Pons (tissue), 1 donor: ENCODE measurements at places on chromosomes 6 and 20.

GRCh38 chr20:5526516-5526915 is 209.8 kb upstream of the PROKR2 start:
- no peak for DNase-seq

- DNase-seq, result no peak
These were observed 12.6 kb upstream of the PBOV1 start for GRCh38 chr6:138230759-138231380.

GRCh38 chr6:117346142-117346930 is 79.4 kb downstream of the ROS1 start:
- peak; percentile 37 for DNase-seq

DNA sequence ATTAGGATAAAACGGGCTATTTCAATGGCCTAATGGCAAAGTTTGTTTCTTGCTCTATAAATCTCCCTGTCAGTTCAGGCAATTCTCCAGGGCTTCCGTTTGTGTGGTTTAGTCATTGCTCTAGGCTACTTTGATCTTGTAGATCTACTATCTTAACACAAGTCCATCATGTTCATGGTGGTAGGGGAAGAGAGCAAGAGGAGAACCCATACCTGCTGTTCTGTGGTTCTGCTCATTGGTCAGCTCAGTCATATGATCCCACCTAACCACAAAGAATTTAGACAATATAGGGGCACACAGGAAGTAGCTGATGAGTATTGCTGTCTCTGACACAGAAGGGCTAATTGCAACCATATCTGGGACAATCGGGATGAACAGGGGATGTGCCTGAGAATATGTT is 4.9 kb upstream of the DEK start:
- DNase-seq, result no peak

DNA sequence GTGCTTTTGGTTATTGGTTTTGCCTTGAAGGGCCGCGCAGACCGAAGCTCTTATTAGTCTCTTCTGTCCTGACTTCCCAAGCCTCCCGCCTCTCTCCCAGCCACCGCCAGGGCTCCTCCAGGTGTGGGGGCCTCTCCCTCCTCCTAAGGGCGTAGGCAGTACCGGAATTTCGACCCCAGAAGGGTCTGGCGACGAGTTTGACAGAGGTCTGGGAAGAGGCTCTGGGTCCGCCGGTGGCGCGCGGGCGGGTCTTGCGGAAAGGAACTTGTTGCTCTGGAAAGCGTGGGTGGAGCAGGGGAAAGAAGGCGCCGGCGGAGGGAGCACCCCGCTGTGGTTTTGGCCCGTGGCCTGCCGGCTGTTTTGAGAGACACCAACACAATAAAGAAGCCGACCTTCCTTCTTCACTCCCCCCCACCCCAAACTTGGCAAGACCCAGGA is 1.8 kb downstream of the PCSK2 start:
- no peak for DNase-seq

DNA sequence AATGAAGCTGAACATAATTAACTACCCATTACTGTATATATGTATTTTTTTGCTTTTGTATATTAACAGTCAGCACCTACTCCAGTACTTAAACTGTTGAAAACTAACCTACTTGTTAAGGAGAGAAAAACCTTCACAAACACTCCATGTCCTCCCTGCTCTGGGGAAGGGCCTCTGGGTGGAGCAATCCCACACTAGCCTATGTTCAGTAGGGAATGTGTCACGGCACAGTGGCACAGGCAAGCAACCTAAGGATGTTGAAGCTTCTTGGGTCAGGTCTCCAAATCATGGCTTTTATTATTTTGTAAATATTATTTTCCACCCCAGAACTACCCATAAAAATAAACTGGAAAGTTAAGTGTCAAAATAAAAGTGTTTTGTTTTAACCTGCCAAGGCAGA is 5.3 kb downstream of the MAN1A1 start:
- DNase-seq, result no peak

DNA sequence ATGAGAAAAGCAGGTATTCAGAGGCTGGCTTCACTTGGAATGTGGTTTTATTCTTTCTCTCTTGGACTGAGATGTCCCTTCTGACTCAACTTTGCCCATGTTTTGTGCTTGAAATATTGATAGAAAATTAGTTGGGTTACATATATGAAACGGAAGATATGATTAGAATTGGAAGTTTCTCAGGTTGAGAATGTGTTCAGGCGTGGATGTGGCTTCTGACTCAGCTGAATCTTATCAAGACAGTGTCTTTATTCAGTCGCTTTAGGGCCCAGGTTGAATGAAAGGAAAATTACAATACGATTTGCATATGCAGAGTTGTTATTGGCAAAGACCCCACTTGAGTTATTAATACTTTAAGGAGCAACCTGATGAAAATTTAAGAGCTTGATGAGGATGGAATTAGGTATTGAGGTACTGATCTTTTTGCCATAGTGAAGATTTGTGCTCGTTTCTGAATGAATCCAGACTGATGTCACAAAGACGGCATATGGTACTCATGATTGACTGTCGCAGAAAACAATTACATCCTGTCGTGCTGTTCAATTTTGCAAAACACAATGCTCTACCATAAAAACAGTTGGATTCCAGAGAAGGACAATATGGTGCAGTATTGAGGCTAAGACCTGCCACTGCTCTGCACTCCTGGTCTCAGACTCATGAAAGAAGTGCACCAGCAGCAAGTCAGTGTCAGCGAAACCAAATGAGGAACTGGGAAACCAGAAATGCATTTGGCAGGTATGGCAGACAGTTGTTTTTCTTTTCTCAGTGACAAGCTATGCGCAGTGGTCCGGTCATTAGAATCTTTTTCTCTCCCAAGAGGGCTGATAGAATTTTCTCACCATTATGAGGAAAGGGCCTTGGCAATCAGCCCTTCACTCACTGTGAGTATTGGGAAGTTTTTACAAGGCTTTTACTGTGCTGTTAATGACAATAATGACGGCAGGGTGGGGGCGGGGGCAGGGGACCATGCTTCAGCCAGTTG is 158.3 kb downstream of the DOK5 start:
- DNase-seq, result peak; percentile 19

DNA sequence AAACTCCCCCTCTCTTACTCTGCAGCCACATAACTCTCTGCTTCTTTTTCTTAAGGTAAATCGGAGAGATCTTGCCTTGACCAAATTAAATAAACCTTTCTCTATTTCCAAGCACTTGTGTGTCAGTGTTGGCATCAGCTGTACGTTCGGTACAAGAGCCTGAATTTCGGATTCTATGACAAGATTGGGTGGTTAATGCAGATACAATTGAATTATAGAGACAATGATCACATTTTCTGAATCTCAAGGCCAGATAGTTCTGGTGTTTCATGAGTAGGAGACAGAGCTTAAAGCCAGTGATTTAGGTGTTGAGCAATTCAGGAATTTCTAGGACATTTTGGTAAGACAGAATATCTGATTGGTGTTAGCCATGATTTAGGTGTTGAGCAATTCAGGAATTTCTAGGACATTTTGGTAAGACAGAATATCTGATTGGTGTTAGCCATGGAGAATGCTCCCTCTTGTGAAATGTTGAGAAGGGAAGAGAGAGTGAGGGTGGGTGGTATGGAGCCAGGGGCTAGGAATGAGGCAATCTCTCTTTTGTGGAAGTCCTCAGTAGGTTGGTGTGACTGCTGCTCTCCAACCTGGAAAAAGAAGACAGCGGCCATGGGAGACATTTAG is 5.1 kb downstream of the SPINT3 start:
- DNase-seq, result no peak

GRCh38 chr6:47437592-47437991 is 40.0 kb upstream of the CD2AP start:
- no peak for DNase-seq

DNA sequence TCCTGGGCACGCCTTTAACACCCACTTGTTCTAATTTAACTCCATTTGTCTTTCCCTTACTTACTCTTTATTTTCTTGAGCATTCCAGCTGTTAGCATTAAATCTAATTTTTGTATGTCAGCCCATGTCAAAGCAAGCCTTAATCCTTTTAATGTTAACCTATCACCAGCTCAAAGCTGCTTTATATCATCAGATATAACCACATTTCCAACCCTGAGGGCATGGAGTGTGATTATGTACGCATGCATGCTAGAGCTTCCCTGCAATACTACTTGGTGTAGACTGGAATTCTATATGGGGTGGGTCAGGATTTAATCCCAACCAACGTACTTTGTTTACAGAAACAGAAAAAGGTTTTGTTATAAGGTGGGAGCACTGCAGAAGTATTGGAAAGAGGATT is 139.4 kb upstream of the HMGN3 start:
- no peak for DNase-seq

DNA sequence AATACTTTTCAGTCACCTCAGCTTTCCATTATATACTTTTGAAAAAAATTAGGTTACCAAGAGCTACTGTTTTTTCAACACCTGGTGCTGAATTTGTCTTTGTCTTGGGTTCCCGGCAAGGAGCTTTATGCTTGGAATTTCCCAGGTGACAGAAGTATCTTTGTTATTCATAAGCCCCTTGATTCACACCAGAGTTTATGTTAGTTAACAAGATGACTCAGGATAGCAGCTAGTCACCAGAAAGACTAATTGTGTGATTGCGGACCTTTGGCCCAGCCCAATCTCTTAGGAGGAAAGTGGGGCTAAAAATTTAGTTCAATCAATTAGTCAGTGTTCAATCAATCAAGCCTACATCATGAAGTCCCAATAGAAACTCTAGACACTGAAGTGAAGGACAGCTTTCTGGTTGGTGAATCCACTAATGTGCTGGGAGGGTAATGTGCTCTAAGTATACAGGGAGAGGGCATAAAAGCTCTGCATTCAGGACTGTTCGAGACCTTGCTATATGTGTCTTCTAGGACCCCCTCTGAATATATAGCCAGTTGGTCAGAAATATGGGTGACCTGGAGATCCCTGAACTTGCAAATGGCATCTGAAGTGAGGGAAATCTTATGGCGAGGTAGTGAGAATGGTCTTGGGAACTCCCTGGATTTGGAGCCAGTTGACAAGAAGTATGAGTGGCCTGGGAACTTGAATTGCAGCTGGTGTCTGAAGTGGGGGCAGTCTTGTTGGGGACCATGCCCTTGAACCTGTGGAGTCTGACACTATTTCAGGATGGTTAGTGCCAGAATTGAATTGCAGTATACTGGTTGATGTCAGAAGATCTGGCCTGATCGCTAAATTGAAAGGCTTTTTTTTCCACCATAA is 16.2 kb downstream of the TMEM30A start:
- DNase-seq, result no peak

DNA sequence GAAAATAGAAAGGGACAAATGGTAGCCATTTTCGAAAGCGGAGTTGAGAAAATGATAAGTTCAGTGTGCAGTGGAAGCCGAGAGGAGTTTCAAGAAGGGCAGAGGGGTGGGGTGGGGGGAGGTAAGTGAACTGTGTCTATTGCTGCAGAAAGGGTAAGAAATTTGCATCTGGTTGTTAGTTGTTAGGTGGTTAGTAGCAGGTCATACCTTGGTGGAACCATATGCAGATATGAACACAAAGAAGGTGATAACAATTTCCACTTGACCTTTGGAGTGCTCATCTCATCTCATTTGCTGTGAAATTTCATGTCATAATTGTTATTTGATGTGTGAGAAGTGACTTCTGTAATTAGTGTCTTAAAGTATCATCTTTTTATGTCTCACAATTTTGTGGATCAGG is 288.2 kb downstream of the QKI start:
- DNase-seq, result no peak

DNA sequence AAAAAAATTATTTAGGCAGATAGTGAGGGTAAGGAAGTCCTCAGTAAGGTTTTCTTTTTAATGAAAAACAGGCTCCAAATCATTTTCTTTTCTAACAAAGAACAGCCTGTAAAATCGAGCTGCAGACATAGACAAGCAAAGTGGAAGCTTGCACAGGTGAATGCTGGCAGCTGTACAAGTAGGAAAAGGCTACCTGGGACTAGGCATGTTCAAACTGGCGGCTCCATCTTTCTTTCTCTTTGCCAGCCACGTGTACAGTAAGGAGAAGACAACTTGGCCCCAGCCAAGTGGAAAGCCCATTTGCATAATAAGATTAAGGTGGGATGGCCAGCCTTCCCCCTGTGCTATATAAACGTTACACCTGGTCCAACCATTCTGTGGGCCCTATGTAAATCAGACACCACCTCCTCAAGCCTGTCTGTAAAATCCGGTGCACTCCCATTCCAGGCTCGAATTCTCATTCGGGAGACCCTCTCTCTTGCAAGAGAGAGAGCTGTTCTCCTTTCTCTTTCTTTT is 27.0 kb upstream of the SLC2A12 start:
- no peak for DNase-seq

GRCh38 chr6:124190256-124190655 is 386.6 kb downstream of the NKAIN2 start:
- DNase-seq, result no peak

- DNase-seq, result no peak
These were observed 56.7 kb upstream of the IRAK1BP1 start for GRCh38 chr6:78810698-78811097.

DNA sequence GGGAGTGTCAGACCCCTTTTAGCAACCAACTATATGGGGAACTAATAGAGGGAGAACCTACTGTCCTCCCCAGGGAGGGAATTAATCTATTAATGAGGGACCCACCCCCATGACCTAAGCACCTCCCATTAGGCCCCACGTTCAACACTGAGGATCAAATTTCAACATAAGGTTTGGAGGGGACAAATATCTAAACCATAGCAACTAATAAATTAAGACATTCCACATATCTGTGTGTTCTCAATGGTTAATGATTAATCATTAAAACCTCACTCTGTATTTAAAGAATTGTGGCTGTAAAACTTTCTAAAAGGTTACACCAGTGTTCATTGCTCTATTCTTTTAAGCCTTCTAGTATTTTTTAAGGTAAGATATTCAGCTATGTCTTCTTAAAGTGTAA is 500.4 kb upstream of the SULF2 start:
- DNase-seq, result no peak

- no peak for DNase-seq
These were observed 387.1 kb upstream of the AGPAT4 start for GRCh38 chr6:161660666-161661571.

- no peak for DNase-seq
These were observed 23.2 kb upstream of the AIG1 start for GRCh38 chr6:143037470-143037869.

DNA sequence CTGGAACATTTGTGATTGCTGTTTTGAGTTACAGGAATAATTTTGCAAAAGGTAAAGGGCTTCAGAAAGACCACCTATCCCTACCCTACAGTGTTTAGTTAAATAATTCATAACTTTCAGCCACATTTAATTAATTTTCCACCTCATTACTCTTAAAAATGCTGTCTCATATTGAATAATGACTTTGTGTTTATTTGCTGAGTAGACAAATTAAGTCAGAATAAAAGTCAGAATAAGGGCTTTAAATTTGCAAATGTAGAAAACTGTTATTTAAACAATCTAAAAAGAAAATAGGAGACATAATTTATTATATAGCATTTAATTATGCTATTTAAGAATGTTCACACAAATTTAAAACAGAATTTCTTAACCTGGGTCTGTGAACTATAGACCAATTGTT is 293.7 kb upstream of the RIMS1 start:
- no peak for DNase-seq

GRCh38 chr6:149891259-149891658 is 6.7 kb downstream of the RAET1E start:
- no peak for DNase-seq

DNA sequence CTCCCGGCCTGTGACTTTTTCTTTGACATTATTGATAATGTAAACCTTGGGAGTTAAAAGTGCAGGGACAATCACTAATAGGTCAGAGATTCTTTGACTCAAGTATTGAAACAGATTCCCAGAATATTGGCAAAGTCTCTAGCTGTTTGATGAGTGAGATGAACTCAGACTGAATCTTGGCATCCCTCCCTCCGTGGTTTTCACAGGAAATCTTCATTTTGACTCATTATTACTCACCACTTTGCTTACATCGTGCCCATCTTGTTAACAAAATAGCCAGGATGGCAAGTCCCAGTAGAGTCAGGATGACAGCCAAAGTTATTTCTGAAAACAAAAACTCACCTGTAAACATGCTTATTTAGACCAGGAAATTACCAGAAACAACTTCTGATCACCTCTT is 2.0 kb downstream of the TSBP1 start:
- DNase-seq, result no peak
